HuH-7.5 (cell line): ENCODE measurements at places on chromosomes 13 and 19.

DNA sequence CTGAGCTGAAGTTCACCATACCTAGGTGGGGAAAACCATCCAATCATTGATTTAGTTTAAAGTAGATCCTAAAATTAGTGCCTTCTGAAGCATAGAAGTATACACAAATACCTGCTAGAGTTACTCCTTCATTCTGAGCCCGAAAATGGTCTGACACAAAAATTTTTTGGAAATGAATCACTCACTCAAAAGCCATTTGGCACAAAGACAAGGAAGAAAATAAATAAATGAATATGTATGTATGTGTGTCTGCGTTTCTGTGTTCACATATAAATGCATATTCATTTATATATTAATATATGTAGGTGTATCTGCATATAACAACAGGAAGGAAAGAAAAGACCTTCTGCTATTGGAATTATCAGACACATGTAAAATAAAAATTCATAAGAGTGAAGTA is 614.4 kb upstream of the PCDH9 start:
- DNase-seq = no peak

GRCh38 chr19:18809149-18809868 is 18.2 kb upstream of the COMP start:
- no peak for DNase-seq

GRCh38 chr19:58409010-58409790 is 751 bp downstream of the ZNF584 start:
- DNase-seq = peak; percentile 52

DNA sequence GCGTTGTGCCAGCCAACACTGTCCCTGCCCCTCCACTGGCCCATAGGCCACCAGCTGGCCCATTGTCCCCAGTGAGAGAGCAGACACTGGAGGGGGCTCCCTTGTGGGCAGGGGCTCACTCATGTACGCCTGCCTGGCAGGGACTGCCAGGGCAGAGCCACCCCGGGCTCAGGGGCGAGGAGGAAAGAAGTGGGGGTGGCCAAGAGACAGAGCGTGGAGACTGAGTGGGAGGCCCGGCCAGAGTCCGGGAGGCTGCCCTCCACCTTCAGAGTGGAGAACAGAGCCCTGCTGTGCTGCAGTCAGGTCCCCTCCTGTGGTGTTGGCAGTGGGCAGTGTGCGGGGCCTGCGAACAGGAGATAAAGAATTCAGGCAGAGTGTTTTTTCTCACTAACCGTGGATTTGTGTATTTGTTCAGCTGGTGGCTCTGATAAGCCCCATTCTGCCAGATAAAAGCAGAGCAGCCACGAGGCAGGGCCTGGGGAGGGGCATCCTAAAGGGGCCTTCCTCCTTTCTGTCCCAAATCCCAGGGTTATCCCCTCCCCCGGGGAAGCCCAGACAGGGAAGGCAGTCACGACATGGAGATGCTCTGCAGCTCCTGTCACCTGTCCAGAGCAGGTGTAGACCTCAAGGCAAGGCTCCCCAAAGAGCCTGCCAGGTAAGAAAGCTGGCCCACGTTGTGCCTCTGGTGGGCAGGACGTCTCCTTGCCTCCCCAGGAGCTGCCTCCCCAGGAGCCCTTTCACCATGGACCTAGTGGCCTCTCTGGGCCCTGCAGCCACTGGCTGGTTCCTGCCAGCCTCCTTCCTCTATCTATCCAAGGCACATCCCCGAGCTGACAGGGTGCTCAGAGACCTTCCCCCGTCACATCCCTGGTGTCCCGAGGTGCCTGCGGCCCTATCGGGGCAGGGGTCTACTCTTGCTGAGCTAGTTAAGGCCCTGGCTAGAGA is 33.0 kb downstream of the LYL1 start:
- DNase-seq = no peak

DNA sequence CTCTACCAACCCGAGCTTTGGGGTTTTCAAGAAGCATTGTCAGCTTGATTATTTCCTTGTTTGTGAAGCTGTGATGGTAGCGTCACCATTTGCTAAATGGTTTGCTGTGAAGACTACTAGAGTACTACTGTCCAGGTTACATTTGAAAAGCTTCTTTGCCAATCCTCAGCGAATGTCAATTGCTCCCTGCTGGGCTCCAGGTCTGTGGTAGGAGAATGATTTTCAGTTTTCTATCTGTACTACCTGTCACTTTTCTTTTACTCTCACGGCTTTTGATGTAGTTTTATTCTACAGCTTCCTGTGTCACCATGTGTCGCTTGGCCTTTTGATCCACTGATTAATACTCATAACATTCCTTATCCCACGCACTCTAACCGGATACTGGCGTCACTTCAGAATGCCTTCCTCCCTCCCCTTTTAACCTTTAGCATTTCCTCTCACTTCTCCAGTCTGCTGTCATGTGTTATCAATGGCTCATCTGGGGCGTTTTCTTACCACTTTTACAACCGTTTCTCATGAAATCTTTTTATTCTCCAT is 7.5 kb upstream of the GPR183 start:
- DNase-seq = no peak

DNA sequence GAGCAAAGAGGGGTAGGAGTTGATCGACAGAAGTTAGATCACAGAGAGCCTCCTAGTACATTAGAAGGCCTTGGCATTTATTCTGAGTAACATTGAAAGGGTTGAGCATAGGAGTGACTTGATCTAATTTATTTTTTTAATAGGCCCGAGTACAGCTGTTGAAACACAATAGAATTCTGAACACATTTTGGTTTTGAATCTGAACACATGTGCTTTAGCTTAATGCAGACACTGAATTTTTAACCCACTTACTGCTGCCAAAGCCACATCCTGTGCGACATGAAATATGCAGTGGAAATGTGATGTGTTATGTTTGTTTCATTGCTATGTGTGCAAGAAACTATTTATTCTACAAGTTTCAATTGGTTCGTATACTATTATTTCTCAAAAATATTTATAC is 1505.9 kb downstream of the PCDH9 start:
- no peak for DNase-seq

GRCh38 chr19:49335071-49335783 is at the start of gene CD37:
Gene CD37 (plus strand): TSS chr19:49335406. CDS start chr19:49335541, 135 bp downstream.
- no peak for DNase-seq

- DNase-seq = peak; percentile 10
These were observed 437 bp downstream of the SUCLA2 start for GRCh38 chr13:48000559-48001113.

- DNase-seq = no peak
These were observed 22.8 kb downstream of the SYDE1 start for GRCh38 chr19:15129856-15130585.

- no peak for DNase-seq
These were observed 610.4 kb upstream of the SLITRK6 start for GRCh38 chr13:86409466-86410241.

DNA sequence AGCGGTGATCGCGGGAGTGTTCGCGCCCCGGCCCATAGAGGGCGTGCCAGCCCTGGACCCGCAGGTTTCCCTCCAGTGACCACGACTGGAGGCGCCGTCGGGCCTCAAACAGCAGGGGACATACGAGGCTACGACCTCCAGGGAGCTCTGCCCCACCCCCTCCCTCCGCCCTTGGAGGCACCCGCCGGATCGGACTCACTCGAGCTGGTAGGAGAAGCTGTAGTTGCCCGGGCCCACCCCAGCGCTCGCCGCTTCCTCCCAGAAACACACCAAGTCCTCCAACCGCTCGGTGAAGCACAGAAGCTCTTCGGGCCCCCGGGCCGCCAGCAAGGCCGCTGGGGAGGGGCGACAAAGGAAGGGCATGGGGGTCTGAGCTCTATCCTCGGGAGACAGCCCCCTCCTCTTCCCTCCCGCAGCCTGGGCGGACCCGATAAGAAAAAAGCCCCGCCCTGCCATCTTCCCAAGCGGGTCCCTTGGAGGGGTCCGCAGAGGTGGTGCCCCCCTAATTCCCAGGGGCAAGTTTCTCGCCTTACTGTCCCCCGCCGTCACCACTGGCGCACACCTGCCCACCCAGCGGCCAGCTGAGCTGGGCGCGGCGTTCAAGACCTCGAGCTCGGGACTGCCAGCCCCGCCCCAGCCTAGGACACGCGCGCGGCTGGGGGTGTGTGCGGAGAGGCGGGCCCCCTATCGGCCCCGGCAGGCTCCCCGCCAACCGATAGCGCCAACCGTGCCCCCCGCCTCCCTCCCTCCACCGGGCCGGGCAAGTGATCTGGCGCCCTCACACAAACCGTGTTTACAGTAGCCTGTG is 1.0 kb downstream of the EPOR start:
- peak; percentile 73 for DNase-seq

DNA sequence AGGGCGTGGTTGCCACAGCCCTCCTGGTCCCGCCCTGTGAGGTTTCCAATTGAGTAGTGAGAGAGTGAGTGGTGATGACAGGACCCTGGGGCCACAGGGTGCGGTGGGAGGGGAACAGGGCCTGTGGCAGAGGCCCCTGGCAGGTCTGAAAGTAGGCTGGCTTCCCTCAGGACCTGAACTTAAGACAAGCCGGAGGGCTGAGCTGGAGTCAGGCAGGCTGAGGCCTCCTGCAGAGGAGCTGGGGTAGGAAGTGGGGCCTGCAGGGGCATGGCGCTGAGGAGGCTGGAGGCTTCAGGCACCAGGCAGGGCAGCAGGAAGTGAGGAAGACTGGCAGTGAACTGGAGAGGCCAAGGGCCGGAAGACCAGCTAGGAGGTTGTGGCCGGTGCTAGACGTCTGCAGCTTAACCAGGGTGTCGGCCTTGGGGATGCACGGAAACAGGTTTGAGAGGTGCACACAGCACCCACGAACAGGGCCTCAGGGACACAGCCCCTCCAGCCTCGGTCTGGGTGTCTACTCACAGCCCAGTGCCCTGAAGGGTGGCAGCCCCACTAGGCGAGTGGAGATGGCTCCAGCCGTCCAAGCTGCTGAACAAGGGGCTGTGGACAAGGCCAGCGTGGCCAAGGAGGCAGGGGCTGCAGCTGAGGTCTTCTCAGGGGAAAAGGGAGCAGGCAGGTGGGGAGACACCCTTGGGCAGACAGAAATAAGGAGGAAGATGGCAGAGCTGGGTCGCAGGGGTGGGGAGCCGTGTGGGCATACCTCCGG is 17.8 kb downstream of the POP4 start:
- DNase-seq = no peak

GRCh38 chr13:77150651-77151050 is 123.7 kb upstream of the FBXL3 start:
- no peak for DNase-seq

DNA sequence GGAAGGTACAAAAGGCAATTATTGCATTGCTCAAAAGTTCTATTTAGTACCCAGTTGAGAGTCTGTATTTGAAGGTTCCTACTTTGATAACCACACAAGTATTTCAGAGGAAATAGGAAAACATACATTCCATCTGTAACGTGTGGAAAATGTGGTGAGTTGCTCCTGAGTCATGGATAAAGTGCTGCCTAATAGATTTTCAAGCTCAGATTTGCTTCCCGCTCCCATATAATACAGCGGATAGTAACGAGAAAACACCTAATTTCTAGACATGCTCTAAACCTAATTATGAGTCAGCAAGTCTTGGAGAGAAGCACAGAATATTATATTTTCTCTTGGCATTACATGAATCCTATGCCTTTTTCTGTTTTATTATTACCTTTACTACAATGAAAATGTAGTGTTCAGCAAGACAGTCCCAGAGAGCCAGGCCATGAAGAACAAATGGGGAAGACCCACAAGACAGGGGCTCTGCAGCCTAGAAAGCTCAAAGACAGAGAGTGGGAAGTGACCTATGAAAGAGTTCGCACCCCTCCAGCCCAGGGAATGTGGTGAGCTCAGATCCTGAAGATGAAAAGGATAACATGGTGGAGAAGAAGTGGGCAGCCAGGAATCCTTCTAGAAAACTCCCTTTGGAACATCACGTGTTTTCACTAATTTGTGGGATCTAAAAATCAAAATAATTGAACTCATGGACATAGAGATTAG is 116.1 kb downstream of the STARD13 start:
- no peak for DNase-seq

DNA sequence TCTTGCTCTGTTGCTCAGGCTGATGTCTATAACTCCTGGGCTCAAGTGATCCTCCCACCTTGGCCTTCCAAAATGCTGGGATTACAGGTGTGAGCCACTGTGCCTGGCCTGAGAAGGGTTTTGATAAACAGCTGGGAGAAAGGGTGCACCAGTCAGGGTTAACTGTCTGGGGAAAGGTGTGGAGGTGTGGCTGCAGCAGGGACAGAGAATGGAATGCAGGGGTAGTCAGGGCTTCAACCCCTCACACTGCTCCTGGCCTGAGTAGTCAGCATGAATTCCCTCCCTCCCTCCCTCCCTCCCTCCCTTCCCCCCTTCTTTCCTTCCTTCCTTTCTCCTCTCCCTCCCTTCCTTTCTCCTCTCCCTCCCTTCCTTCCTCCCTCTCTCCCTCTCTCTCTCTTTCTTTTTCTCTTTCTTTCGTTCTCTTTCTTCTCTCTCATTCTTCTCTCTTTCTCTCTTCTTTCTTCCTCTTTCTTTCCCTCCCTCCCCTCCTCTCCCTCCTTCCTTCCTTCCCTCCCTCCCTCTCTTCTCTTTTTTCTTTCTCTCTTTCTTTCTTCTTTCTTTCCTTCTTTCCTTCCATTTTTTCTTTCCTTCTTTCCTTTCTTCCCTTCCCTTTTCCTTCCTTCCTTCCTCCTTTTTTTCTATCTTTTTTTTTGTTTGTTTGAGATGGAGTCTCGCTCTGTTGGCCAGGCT is 16.0 kb downstream of the MYO1F start:
- no peak for DNase-seq

GRCh38 chr13:95485045-95485517 is 67.4 kb upstream of the CLDN10 start:
- no peak for DNase-seq

- DNase-seq = no peak
These were observed 1.4 kb upstream of the YIF1B start for GRCh38 chr19:38317104-38317612.

- peak; percentile 39 for DNase-seq
These were observed 39.8 kb upstream of the MCF2L start for GRCh38 chr13:112928972-112929782.

DNA sequence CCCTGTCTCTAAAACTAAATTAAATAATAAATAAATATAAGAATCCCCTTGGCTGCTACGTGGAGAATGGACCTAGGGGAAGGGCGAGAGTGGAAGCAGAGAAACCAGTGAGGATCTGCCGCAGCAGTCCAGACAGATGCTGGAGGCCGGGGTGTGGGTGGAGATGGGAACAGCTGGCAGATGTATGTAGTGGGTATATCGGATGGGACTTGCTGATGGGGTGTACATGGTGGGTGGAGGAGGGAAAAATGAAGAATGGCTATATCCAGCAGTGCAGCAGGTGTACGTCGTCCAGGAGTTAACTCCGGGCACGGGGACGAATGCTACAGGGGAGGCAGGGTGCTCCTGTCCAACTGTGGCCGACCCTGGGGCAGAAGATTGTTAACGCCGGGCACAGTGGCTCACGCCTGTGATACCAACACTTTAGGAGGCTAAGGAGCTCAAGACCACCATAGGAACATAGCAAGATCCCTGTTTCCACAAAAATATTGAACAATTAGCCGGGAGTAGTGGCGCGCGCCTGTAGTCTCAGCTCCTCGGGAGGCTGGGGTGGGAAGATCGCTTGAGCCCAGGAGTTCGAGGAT is 654 bp downstream of the CEP89 start:
- no peak for DNase-seq
